ENCODE measurements at places on chromosomes 12 and 14. TPM values are rescaled to one million over a fixed set of nuclear protein-coding genes. Genes with fewer than 3 reads are reported as not detected.

GRCh38 chr14:44828023-44828422 lies 133.7 kb downstream of the KLHL28 start:
- no peak for DNase-seq

- DNase-seq: no peak
Observed at GRCh38 chr14:56422221-56422620, 157.4 kb upstream of the TMEM260 start.

SLC4A8 gene
- 1.7 TPM for total RNA-seq

ZNF140 gene
- 22.6 TPM for total RNA-seq

GRCh38 chr14:101599234-101599885 lies 38.1 kb downstream of the DIO3 start:
- DNase-seq: no peak

IAPP gene
- not detected for total RNA-seq

KRT82 gene
- not detected for total RNA-seq

DNA sequence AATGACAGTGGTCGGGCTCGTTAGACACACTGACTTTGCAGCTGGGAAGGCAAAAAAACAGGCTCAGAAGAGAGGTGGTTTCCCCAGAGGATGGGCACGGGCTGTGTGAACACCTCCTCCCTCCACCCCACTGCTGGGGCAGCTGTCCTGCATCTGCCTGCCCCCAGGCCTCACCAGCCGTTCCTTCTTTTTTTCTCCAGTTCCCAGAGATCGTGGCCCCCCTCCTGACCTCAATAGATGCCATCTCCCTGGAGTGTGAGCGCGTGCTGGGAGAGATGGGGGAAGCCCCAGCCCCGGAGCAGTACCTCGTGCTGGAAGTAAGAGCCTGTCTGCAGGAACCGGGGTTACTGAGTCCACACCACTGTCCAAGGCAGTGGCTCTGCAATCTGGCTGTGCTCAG lies 17.4 kb downstream of the MVK start:
- no peak for DNase-seq

DNA sequence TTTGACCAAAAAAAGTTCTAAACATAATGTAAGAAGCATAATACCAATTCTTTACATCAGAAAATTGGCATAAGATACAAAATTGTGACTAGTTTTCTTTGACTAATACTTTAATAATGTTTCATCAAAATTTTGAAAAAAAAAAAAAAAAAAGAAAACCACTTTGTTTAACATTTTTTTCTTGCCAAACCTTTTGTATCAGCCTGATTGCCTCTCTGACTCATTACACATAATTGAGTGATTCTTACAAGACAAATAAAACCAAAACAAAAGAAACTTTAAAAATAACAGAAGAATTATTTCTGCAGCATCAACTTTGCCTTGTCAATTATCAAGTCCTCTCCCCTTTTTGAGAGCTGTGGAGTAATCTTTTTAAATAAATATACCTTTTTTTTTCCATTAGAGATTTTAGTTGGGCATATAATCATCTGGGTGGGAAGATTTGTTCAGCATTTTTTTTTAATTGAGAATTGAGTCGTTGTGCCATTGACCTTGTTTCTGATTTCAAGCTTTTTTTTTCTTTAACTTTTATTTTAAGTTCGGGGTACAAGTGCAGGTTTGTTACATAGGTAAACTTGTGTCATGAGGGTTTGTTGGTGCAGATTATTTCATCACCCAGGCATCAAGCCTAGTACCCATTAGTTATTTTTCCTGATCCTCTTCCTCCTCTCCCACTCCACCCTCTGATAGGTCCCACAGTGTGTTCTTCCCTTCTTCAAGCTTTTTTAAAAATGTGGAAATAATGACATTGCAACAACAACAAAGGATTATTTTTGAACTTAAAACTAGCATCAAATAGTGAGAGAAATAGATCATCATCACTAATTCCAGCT lies 45.8 kb upstream of the HMGA2 start:
- DNase-seq: peak; percentile 66

GRCh38 chr14:81280136-81280791 lies 59.5 kb upstream of the GTF2A1 start:
- no peak for DNase-seq

RFX4 gene
- not detected for total RNA-seq

CLEC2A gene
- total RNA-seq: not detected

GPR84 gene
- under 0.01 TPM for total RNA-seq

DNA sequence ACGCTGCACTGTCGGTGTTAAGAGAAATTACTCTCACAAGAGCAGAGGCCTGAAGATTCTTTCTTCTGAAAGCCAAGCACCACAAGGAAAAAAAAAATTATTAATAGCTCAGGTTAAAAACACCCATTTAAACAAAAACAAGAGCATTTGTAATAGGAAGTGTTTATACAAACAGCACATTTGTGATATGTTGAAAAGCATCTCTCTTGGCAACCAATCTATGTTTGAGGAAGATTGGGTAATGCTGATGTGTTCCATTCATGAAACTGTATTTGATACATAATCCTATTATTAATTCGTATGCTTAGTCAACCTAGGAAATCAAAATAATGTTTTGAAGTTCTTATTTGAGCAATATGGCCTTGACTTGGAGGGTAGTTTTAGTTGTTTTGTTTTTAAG lies 36.5 kb downstream of the SSPN start:
- no peak for DNase-seq

DNA sequence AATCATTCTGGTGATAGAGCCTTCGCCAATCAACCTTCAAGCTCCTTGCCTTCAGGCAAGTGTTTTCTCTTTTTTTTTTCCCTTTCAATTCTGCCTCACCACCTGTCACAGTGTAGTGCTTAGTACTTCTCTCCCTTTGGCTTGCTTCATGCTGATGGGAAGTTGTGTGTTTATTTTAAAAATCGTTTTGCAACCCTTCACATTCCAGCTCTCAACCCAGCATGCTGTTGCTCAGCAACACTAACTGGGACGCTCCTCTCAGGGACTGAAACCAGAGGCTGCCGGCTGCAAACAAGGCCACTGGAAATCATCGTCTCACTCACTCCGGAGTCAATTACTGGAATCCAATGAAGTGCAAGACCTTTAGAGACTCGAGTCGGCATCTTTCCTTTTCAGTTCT lies 342.7 kb downstream of the PRKD1 start:
- DNase-seq: no peak

DNA sequence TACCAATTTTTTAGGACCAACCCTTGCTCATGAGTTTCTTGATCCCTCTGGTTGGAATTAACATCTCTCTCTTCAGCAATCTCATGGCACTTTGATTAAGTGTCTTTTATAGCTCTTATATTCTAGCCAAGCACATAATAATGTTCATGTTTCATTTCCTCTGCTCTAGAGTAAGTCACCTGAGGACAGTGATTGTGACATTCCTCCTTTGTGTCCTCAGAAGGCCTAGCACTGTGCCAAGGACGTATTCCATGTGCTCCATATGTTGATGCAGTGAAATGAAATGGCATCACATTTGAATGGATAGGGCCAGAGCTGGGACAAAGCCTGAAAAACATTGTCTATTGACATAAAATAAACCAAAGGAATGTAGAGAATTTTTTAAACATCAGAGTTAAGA lies 322.8 kb upstream of the PRICKLE1 start:
- no peak for DNase-seq

DNA sequence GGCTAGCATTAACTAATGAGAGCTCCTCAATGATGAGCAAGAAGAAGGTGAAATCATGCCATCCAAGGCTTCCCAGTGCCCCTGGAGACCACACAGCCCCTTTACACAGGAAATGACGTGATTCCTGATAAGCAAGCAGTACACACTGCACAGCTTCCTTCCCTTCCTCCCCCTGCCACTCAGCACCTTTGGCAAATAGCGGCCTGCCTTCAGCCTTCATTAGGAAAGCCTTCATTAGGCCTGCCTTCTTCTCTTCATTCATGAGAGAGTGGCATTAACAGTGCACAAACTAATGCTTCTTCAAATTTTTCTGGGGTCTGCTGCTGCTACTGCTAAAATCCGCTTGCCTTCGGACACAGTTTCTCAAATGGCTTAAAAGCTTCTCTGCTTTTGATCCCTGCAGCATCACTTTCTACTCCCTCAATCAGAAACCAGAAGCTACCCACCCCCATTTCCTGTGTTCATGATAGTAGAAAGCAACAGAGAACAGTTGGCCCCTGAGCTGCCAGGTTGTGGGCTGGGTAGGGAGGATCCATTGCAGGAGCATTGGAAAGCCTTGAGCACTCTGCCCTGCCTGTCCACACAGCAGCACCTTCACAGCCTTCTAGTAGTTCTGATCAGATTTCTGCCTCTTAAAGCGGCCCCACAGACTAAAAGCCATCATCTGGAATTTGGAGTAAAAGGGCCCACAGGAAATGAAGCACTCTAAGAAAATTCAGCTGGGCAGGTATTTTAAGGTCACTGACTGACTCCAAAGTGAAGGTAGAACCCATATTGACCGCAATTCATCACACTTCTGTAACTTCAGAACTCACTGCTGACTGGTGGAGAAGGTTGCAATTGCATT lies 103.8 kb upstream of the ETV6 start:
- DNase-seq: peak; percentile 67

DNA sequence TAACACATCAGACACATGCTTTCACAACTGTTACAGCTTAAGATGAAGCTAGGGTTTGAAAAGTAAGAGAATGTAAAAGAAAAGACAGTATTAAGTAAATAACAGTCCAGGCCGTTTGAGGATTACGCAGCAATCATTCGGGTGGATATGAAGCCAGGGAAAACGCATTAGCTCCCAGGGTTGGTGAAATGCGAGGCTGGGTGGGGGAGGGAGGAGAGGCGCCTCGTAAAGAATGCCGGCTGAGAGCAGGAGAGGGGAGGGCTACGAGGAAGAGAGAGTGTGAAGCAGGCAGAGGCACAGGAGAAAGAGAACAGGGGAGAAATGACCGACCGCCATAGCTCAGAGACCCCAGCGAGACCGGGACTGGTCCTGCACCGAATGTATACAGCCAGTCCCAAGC lies 73.0 kb downstream of the IQSEC3 start:
- DNase-seq: no peak

GRCh38 chr14:67432050-67432564 lies 20.1 kb upstream of the PLEK2 start:
- DNase-seq: no peak

DNA sequence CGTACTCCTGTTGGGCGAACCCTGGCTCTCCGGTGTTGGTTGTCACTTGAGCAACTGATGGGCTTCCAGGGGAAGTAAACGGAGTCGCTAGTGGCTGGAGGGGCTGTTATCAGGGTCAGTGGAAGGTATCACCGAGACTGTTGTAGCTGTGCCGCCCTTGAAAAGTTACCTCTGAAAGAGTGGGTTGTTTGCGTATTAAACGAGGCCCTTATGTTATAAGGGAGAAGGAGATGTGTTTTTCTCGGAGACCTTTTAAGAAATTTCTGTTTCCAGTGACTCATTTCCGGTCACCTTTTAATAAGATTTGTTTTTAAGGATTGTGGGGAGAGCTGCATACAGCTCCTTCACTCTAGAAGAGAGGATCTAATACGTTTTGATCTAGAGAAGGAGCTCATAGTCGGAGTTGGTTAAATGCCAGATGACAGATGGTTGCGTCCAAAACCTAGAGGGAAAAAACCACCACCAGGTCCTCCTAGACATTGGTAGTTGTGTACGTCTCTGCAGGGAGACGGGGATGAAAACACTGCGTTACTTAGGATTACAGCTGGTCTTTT lies 750 bp upstream of the DBX2 start:
- no peak for DNase-seq

ZDHHC22 gene
- not detected for total RNA-seq

CPNE6 gene
- total RNA-seq: not detected

- peak; percentile 6 for DNase-seq
Observed at GRCh38 chr12:9668161-9669018, 1.1 kb upstream of the CLEC2D start.

All from dermis blood vessel endothelial cell (primary cell).